ENCODE measurements at places on chromosomes 7 and 10.
A peak's percentile ranks its signal among the peaks of the same experiment; 100 is the strongest.

DNA sequence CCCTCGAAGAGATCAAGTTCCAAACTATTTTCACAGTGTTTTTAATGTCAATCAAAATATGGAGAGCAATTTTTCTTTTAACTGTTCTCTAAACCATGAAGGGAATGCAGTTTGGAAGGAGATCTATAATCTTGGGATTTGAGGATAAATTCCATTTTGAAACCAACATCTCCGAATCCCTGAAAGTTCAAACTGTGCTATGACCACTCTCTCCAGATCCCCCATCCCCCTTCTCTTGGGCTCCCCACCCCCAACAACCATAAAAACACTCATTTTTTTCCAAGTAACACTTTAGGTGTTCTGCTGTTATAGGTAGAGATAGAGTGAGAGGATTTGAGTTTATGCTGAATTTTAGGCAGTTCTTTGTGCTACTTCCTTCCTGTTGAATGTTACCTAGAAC is 1.7 kb downstream of the CALD1 start:
- DNase-seq: no peak

DNA sequence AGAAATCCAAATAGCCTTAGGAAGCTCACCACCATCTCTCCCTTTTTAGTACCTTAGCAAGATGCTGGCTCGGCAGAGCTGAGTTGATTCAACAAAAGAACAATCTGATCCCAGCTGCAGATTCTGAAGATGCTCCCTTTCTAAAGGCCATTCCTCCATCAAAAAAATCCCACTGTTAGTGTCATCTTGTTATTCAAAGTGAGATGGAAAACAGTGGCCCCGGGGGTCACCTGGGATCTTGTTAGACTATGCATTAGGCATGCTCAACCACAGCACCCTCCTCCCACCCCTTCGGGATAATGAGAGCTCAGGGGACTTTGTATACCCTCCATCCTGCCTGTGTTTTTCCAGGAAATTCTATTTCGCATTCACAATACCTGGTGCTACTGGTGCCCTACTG is 2.4 kb downstream of the NCAPG2 start:
- DNase-seq: no peak

GRCh38 chr7:45700556-45700955 is 126.4 kb downstream of the ADCY1 start:
- no peak for DNase-seq

DNA sequence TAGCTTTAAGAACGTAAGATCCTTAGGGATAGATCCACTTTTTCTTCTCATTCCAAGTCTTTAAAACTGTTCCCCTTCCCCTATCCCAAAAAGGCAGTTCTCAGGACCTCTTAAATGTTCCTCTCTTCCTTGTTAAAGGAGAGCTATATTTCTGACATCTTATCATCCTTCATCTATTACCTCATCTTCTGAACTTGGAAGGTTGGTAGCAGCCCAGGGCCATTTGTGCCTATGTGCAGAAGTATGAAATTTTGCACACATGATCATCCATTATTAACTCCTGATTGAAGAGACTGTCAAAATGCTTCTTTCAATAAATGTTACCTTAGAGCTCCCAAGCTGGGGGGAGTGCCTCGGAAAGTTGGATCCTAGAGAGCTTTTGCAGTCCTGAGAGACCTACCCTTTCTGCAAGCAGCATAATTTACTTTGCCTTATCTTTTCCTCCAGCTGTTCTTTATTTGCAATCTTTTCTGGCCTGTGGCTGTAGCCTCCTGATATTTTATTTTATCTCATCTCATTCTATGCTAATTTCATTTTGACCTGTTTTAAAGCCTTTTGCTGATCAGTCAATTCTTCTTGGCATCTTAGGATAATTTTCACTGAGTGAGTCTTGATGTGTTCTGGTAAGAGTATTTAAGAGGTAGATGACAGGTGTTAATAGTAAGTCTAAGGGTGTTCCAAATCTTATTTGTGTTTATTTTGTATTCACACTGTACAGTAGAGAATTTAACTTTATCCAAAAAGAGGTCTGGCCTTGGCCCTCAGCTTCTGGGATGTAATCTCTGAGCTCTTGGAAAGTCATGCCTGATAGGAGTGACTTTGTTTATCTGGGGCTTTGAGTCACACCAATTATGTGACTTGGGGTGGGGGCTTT is 135.0 kb upstream of the PDLIM1 start:
- no peak for DNase-seq

- no peak for DNase-seq
These were observed 95.5 kb upstream of the SMNDC1 start for GRCh38 chr10:110399965-110400933.

GRCh38 chr10:119207366-119207666 is at the start of gene GRK5:
Gene GRK5, plus strand, starts transcription at chr10:119207571. Its CDS starts 347 bp downstream, at chr10:119207918.
- DNase-seq: peak; percentile 96

DNA sequence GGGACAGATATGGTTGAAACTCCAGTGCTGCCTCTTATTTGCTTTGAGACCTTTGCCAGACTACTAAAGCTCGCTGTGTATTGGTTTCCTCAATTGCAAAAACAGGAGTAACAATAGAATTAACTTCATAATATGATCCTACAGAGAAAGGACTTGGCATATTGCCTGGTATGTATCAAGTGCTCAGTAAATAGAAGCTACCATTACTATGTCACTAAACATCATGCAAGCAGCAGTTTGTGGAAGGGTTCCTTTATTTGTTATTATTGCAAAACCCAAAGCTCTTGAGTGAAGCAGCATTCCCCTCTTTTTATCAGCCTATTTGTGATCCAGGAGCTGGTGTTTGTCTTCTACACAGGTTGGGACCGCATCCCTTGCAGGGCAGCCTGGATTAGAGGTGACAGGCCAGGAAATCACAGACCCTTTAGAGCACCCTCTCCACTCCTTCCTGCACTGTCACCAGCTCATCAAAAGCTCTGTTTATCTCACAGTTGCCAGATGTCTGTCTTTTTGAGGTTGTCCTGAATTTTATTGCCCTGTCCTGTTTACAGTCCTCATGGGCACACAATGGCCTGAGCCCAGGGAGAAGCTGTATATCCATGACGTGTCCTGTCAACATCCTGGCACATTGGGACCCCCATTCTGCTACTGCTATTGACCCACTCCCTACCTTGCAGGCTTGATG is 121.5 kb downstream of the SNX10 start:
- no peak for DNase-seq

GRCh38 chr7:138608275-138608674 is 92.9 kb downstream of the SVOPL start:
- no peak for DNase-seq

DNA sequence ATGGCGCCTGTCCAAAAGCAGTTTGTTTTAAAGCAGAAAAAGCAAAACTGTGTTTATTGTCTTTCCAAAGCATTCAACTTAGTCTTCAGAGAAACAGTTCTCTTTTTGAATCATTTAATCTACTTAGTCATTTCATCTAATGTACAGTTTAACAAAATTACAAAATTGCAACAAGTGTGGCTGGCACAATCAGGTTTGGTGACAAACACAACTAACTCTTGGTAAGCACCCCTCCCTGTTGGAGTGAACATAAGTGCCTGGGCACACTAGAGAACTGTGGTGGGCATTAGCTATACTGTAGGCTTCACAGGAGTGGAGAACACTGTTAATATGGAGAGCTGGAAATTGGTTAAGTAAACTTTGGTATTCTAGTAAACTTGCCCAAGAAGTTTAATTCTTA is 6.9 kb downstream of the CREM start:
- DNase-seq: no peak

DNA sequence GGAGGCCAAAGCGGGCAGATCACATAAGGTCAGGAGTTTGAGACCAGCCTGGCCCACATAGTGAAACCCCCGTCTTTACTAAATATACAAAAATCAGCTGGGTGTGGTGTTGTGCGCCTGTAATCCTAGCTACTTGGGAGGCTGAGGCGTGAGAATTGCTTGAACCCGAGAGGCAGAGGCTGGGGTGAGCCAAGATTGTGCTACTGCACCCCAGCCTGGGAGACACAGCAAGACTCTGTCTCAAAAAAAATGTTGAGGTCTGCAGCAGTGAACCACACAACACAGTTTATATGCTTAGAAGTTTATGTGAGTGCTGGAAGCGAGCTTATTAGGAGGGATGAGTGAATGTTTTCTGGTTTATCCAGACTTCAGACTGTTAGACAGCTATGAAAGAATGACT is 10.4 kb downstream of the LHPP start:
- DNase-seq: no peak

DNA sequence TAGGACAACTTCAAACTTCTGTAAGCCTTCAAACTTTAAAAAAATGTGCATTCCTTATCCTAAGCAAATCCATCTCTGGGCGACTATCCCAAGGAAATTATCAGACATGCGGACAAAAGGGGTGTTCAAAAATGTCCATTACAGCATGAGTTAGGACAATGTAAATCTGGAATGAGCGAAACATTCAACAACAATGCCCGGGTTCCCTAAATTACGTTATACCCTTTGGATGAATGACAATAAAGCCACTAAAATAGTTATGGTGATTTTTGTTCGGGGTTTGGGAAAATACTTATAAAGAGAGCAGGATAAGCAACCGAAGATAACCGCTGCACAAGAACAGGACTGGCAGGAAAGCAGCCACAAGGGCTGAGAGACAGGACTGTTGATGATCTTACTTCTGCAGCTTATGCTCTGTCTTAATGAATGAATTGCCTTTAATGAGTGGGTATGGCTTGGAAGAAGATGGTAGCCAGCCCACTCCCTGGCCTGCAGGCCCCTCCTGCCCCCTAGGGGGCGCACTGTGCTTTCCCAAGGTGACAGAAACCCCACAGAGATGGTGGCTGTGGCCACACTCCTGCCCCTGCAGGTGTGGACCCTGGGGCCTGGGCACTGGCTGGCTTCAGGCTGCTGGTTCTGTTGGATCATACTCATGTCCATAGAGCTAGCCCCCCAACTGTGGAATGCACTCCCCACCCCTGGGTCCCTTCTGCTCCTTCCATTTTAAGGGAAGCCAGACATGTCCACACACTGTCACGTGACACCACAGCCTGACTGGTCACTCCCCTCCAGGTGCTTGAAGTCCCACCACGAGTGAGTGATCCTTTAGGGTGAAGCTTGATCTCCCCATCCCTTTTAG is 45.0 kb downstream of the ZCCHC24 start:
- peak; percentile 74 for DNase-seq

GRCh38 chr10:117743509-117743908 is 201.0 kb downstream of the EMX2 start:
- no peak for DNase-seq

GRCh38 chr7:116552602-116553001 is 27.8 kb downstream of the CAV1 start:
- DNase-seq: no peak

DNA sequence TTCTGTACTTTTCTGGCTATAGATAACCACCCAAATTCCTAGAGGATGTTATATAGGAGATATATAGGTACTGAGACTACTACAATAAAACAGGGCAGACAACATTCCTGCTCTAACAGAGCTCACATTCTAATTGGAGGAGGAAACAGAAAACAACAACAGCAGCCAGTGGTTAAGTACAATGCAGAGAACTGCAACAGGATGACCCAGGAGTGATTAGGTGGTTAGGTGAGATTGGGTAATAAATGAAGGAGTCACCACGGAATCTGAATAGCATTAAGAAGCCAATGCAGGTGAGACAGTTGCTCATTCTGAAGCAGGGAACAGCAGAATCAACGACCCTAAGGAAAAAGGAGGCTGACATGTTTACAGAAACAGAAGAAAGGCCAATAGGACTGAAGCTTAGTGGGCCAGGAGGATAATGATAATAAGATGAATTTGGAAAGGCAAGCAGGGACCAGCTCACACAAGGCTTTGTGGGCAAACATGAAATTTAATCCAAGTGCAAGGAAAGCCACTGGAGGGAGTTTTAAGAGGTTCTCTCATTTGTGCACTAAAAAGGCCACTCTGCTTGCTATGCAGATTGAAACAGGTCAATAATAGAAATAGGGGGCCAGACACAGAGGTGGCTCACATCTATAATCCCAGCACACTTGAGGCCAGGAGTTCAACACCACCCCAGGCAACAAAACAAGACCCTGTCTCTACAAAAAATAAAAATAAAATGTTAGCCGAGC is 16.9 kb upstream of the REEP3 start:
- no peak for DNase-seq

GRCh38 chr7:145696071-145696470 is 420.5 kb upstream of the CNTNAP2 start:
- DNase-seq: no peak

DNA sequence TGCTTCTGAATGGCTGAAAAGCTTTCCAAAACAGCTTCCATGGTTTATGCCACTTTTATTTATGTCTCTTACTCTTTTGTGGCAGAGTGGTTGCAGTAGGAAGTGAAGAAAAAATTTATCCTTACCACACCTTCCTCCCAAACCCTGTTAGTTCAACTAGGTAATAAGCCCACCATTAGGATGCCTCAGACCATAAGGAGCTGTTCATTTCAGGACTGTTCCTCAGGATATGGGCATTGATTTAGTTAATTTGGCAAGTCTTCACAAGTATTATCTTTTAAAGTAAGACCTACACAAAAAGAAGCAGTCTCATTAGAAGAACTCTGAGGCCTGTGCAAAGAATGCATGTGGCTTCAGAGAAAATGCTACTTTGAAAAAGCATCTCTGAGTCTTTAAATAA is 82.9 kb upstream of the PDLIM1 start:
- DNase-seq: no peak

- DNase-seq: no peak
These were observed 32.5 kb upstream of the DAGLB start for GRCh38 chr7:6480323-6480660.

GRCh38 chr10:22010973-22011408 is 7.5 kb upstream of the DNAJC1 start:
- DNase-seq: no peak

DNA sequence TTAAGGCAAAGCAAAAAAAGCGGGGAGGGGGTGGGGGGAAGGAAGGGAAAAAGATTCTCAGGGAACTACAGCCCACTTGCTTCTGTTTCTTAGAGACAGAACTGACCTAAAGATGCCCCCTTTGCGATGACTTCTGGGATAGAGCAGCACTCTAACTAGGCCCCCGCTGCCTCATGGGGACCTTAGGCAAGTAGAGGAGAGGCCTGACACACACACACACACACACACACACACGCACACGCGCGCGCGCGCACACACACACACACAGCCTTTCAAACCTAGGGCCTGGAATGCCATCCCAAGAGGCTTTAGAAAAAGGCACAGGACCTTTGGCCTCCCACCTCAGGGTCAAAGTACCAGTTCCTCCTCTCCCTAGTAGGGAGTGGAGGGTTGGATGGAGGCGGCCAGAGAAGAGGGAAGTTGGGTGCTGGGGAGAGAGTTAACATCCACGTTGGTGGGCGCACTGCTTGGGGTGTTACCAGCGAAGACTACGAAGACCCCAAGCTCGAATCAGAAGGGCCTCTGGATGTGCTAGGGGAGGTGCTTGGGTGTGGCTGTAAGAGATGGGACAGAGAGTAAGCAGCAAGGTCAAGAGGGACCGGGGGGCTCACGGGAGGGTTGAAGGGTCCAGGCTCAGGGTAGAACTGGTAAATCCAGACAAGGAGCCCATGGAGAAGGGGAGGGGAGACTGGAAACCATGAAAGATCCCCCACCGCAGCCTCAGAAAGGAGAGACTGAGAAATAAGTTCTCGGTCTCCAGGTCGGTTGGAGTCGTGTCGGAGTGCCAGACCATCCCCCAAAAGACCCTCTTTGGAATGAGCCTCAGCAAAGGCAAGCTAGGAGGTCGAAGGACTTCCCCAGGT is 1.2 kb upstream of the COL1A2 start:
- DNase-seq: no peak

- no peak for DNase-seq
These were observed 7.4 kb upstream of the TSPAN33 start for GRCh38 chr7:129136887-129137642.
